ENCODE measurements at places on chromosomes 5 and 9.

DNA sequence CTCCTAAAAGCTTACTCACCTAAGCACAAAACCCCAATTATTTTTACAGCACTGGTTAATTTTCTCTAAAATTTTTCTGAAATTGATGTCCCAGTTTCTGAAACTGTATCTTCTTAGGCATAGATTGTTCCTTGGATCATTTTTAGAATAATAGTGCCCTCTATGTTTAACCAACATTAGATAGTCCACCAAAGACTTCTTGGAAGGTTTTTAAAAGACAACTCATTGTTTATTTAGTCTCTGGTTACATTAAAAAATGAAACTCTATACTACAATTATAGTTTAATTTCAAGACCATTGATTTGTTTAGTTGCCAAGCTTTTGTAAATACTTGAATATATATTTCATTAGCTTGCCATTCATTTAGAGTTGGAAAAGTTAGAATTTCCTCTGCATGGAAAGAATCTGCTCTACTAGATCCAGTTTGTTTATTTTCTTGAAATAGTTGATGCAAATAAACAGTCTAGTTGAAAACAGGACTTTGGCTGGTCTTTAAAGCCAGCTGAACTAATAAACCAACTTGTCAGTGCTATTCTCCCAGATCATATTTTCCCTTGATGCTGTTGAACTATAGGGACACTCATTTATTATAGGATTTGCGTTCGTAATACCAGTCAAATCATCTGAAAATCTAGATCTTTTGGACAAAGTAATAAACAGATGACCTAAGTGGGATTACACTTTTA, 990.5 kb downstream of the TLE1 start:
- DNase-seq: no peak

GRCh38 chr5:135040034-135040332, 6.0 kb upstream of the PITX1 start:
- DNase-seq: no peak

DNA sequence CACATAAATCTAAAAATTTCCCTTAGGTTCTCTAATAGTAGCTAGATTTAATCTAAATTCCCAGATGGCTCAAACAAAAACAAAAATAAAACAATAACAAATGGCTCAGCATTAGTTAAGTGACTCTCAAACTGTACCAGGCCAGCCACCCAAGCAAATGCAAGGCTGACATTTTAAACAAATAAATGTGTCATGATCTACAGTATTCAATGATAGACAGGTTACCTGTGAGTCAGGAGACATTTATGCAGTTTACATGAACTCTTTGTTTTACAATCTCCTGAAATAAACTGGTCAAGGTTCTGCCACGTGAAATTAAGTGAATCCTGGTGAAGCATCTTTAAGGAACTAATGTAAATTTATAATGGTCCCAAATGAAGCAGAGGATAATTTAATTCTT, 580.2 kb upstream of the PTPRD start:
- DNase-seq: no peak

DNA sequence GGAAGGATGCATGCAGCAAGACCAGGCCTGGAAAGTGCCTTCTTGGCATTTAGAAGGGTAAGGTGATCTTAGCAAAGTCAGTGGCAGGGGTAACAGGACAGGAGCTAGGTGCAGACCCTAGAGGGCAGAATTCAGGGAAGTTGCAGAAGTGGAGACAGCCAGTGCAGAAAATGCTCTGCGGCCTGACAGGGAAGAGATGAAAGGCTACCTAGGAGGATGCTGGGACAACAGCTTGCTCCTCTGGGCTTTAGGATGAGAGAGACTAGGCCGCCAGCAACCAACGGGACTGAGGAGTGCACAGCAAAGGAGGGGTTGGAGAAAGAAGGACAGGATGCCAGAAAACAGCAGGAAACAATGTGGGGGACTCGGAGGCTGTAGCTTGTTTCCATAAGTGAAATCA, 219.9 kb downstream of the FSTL4 start:
- DNase-seq: no peak
